ENCODE measurements at places on chromosomes 5 and 9. TPM values are rescaled to one million over a fixed set of nuclear protein-coding genes. Genes with fewer than 3 reads are reported as not detected.

The GRM6 gene
- 0.60 TPM for polyA plus RNA-seq

The ZNF454 gene
- 10.6 TPM for polyA plus RNA-seq

The COL15A1 gene
- polyA plus RNA-seq, result 37.9 TPM

DNA sequence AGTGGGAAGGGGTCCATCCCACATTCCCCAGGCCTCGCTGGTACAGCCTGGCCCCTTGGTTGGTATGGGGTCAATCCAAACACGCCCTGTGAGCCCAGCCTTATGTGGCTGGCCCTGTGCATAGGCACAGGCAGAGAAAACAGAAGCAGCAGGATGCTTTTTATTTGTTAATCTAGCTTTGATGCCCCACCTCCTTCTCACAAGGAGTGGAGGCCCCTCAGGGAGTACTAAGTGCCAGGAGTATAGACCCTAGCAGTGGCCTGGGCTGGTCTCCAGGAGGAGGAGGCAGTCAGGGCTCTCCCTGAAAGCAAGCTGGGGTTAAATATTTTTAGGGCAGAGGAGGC is 14.6 kb upstream of the TCF7 start:
- DNase-seq, result no peak
